ENCODE measurements at places on chromosomes 12 and 14.

GRCh38 chr12:96473394-96474093, 15.8 kb upstream of the CFAP54 start:
- DNase-seq = no peak

DNA sequence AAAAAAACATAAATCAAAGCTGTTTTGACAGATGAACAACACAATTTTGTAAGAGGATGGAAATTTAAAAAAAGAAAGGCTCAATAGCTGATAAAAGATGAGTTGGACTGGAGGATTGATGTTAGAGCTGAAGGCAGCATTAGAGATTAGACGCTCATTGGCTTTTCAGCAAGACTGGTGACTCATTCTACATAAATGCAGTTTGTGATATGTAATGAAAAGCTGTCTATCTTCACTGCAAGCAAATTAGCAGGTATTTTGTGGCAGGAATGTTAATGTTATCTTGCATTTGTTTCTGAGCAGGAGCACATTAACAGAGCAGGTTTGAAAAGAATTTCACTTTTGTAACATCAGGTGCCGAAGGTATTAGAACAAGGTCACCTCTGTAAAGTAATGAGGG, 442.7 kb upstream of the NOVA1 start:
- no peak for DNase-seq

DNA sequence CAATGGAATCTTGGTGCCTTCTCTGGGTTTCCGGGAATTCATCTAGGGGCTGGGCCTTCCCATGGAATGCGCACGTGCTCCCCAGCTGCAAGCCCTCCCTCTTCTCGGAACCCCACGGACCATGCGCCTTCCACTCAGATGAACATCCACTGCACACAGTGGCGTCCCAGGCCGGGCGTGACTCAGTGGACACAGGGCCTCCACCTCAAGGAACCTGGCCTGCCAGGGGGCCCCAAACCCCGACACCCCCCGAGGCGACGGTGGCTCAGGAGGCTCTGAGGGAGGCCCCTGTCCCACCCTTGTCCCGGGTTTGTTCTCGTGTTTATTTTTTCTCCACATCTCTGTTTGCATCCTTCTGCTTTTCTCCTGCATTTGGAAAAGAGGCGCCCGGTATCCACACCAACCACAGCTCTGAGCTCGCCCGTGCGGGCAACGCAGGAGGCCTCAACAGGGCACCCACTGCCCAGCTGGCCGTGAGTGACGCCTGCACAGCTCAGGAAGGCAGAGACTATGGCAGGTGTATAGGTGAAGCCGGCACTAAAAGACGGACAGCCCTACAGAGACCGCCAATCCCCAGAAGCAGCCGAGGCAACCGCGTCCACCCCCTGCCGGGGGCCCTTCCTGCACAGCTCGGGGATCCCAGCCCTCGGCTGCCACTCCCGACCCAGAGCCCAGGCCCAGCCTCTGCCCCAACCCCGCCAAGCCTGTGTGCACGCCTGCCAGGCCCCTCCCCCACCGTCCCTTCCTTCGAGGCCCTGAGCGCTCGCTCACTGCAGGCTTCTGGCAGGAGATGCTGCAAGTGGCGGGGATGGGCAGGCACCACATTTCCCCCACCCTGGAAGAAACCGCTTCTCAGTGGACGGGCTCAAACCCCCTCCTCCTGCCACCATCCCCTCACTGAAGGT, 23.8 kb upstream of the GALNT9 start:
- DNase-seq = no peak

DNA sequence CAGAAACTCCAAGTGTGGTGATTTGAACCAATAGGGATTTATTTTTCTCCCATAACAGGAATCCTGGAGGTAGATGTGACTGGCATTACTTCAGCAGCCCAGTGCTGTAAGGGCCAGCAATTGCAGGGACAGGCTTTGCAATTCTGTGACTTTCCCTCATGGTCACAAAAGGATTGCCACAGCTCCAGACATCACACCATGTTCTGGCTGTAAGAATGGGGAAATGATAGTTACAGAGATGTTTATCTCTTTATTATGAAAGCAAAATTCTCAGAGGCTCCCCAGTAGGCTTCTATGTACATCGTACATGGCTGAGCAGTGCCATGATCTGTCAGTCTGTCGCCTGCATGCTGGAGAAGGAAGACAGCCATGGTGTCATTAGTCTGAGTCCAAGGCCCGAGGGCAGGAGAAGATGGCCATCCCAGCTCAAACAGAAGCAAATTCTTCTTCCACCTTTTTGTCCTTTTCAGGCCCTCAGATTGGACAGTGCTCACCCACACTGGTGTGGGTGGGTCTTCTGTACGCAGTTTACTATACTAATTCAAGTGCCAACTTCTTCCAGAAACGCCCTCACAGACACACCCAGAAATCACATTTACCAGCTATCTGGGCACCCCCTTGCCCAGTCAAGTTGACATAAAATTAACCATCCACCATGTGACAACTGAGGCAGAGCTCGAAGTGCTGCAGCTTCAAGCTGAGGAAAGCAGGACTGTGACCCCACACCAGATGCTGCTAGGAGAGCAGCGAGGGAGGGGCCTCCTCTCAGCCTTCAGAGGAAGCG, 17.2 kb downstream of the ZBTB42 start:
- DNase-seq = no peak

DNA sequence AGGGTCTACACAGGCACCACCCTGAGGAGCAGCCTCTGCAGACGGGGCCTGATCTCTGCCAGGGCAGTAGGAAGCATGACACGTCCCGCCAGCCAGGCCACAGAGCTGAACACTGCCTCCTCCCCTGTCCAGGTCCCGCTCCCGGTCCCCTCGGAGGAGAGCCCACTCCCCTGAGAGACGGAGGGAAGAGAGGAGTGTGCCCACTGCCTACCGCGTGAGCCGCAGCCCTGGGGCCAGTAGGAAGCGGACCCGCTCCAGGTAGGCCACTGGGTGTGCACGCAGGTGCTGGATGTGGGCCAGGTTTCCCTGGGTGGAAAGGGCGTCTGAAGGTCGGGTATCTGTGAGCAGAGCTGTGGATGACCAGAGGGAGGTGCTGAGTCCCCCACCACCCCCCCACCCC, 41.9 kb upstream of the MMP17 start:
- DNase-seq = no peak

GRCh38 chr12:107493666-107494065, 191.9 kb upstream of the PWP1 start:
- DNase-seq = no peak

DNA sequence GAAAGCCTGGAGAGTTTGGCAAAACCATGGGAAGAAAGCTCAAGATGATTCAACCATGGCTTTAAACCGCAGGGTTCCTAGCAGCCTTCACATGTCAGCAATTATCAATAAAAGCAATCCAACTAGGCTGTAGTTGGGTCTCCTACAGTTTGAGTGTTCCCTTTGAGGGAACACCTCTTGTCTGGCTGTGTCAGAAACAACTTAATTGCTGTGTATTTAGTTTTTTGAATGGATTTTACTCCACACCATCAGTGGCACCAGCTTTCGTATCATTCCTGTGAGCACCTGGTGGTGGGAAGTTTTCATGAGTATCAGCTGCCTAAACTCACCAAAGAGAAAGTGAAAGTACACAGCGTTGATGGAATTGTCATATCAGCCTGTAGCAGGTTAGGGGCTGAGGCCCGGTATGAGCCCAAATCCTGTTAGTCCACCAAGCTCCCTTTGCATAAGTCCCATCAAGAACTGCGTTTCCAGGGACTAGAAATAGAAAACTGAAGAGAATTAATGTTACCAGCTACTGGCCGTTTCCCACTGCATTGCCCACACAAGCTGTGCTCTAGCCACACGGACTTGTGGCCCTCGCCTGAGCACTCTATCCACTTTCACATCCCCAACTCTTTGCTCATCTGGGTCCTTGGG, 10.9 kb upstream of the IL26 start:
- DNase-seq = no peak

DNA sequence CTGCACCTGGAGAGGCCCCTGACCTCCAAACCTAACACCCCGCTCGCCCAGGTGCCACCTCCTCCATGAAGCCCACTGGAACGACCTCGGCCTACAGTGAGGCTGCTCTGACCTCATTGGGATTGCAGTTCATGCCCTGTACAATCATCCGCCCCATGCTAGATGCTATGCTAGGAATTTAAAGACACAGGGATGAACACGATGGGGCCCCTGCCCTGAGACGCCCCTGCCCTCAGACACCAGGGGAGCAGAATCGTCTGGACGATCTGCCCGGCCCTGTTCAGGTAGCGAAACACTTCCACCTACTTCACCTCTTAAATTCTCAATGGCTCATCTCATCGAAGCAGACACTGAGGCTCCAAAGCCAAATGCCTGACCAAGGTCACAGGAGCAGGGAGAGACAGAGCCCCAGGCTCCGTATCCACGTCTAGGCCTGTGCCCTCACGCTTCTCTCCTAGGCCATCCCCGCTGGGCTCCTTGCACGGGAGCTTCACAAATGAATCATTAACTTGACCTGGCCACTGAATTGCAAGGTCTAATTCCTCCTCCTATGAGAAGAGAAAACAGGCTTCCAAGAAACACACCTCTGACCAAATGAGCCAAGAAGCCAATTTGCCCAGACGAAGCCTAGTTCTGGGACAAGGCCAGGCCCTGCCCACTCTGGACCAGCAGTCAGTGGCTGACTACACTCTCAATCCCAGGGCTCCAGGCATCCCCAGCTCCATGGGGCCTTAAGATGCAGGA, 35.2 kb downstream of the SCARB1 start:
- DNase-seq = peak; percentile 41

GRCh38 chr12:61137677-61138414, 1122.4 kb upstream of the USP15 start:
- no peak for DNase-seq

DNA sequence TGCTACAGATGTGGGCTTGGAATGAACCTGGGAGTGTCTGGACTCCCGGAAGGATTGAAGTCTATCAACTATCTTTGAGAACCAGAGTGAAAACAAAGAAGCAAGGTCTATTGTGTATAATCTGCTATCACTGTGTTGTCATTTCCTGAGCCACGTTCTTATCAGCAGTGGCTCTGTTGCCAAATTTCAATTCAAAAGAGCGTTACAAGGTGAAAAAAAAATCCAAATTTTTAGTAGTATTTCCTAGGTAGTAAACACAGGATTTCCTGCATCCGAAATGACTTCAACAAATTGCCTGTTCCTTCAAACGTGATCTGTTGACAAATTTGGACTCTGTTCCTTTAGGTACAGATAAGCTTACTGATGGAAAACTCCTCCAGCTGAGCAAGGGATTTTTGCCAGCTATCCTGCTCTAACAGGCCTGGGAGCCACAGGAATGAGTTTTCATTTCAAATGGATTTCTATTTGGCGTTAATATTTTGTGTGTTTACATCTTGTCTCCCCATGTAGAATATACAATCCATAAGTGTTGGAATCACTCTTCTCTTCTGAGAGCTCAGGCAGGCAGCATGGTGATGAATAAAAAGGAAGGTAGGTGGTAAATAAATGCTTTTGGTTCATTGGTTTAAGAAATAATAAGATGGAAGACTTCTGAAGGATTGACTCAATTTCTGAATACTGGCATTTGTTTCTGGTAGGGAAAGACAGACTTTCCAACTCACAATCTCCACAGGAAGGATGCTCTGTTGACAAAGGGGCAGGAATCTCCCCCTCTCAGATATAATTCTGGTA, 58.5 kb downstream of the GPR135 start:
- DNase-seq = no peak

GRCh38 chr12:4856596-4856995, 53.1 kb upstream of the KCNA1 start:
- DNase-seq = no peak

DNA sequence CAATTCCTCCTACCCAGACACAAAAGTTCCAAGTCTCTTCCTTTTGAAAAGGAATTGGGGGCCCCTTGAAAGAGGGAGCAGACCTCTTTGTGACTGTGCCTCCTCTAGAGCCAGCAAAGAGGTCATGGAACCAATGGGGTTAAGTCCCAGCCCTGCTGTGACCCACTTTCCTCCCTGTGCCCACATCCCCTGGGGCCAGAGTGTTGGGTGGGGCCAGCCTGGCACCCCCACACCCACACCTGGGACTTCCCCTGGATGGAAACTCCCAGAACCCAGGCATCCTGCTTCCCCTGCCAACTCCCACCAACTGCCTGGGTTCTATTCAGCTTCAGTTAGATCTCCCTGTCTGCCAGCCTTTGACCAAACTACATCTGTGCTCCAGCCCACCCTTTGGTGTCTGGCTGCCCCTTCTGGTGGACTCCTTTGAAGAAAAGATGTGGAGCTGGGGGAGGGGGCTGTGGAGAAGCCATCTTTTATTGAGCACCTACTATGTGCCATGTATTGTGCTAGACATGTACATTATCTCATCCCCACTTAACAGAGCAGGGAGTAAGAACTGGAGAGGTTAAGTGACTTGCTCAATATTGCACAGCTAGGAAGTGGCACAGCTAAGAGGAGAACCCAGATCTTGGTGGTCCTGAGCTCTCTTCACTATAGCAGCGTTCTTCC, 4.6 kb upstream of the RARG start:
- no peak for DNase-seq

DNA sequence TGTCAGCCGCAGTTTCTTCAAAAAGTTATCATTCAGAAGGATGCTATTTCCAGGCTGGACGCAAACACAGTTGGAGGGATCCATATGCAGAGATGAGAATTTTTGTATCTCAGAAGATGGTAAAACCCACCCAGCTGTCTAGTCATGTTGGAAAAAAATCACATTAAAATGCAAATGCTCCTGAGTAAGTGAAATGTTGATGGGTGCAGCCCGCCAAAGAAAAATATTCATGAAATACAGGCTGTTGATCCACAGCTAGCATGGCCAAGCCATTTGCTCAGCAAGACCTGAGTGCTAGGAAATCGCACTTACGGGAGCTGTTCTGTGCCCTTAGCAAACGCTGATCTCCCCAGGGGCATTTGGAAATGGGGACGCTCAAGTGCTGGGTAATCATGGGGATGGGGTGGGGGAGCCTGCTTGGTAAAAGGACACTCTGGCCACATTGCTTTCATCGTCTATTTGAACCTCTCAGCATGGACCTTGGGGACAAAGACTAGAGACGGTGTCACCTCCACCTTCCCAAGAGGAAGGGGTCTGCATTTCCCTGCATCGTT, 25.7 kb downstream of the TUNAR start:
- DNase-seq = no peak

DNA sequence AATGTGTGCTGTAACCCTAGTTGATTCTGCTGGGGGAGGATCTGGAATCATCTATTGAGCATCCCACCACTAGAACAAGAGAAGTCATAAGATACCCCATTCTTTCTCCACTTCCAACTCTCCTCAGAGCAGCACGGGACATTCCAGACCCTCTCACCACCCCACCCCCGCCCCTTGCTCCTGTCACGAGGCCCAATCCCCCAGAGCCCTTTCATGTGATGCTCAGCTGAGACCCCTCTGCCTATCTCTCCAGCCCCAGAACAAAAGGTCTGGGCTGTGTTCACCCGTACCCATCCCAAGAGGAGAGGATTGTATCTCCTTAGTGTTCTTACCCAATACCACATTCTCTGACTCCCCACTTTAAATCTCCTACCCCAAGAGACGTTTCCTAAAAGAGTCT, 602 bp downstream of the PMEL start:
- DNase-seq = no peak

- DNase-seq = no peak
These were observed 27.9 kb downstream of the PPM1H start for GRCh38 chr12:62907078-62907477.
